ENCODE measurements at places on chromosomes 16 and 17.

GRCh38 chr16:3097266-3097665 lies 1.8 kb downstream of the ZSCAN10 start:
- no peak for DNase-seq

- DNase-seq: no peak
Observed at GRCh38 chr17:78474614-78475146, 96.2 kb downstream of the PGS1 start.

GRCh38 chr17:17342242-17342945 lies 39.2 kb downstream of the NT5M start:
- no peak for DNase-seq

- DNase-seq: no peak
Observed at GRCh38 chr17:58277802-58278595, 2.7 kb downstream of the MPO start.

DNA sequence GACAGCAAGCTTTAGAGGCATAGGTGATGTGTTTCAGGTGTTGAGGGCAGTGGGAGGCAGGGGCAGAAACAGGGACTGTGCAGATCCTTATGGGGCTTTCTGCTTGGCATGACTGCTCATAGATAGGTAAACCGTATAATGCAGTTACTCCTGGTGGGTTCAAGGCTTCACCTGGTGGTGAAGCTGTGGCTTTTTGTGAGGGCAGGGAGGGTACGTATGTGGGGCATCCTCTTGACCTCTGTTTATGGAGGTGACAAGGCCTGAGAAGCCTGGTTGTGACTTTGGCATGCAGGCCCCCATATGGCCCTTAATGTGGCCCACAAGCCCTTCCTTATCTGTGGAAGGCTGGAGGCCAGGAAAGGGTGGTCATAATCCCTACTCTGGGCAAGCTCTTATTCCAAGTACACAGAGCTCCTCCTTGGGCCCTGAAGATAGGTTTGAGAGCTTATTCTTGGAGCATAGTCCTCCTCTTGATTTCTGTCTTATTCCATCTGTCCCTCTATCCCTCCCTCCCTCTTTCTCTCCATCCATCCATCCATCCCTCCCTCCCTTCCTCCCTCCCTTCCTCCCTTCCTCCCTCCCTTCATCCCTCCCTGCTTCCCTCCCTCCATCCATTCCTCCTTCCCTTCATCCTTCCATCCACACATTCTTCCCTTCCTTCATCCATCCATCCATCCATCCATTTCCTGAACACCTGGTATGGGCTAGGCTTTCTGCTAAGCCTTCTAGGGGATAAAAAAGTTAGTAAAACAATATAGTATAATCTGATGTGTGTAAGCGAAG lies 1.3 kb upstream of the CCL16 start:
- no peak for DNase-seq

GRCh38 chr17:49830605-49831004 lies 17.3 kb downstream of the TAC4 start:
- no peak for DNase-seq

DNA sequence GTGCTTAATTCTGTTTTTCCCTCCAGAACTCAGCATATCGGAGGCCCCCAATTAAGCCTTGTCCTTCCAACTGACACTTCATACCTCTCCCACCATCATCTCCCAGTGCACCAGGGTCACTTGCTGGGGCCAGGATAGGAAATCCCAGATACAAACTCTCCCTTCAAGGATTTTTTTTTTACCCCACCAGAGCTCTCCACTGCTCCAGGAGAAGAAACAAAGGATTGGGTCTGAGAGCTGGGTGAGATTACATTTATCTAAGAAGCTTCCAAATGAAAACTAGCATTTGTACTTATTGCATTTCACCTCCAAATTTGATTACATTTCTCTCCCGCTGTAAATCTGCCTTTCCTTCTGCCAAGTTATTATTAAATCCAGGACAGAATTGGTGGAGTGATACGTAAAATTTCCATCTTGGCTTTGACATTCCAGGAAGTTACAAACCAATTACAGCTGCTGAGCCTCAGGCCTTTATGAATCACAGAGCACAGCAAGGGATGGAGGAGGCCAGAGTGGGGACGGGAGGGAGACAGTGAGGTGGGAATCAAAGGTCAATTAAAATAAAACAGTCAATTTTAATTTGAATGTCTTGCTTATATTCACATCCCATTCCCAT lies 123.5 kb downstream of the USP31 start:
- no peak for DNase-seq

- no peak for DNase-seq
Observed at GRCh38 chr17:40922239-40922638, 15.2 kb downstream of the KRT23 start.

DNA sequence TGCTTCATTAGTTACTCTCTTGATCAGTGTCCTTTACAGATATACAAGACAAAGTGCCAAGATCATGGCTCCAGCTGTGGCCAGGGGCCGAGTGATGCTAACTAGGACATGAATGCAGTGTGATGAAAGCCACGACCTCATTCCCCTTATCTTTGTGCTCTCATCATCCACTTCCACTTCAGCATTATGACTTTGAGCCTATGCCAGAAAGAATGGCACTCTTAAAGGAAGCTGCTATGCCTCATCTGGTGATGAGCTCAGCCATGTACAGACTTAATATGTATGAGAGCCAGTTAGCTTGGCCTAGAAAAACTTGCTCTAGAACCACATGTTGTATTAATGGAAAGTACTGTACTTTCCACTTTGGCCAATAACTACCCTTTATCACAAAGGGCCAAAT lies 179.1 kb downstream of the TOX3 start:
- no peak for DNase-seq

GRCh38 chr16:88316151-88316550 lies 66.6 kb upstream of the ZNF469 start:
- no peak for DNase-seq

DNA sequence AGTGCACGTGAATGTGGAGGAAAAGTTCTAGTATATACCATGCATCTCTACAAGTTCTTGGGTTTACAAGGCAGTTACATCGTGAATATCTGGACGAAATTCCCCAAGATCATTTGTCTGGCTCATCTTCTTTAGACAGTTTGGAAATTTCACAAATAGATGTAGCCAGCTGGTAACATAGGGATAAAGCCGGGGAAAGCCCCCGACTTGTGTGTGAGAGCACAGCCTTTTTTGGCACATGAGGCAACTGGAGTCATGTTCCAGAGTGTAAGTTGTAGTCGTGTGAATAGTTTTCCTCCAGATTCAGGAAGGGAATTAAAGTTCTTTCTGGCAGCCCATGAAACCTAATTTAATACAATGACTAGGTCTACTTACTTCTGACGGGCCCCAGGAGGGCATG lies 62.3 kb downstream of the MARCHF10 start:
- no peak for DNase-seq

GRCh38 chr16:28935924-28936783 lies 4.4 kb downstream of the CD19 start:
- DNase-seq: peak; percentile 48

DNA sequence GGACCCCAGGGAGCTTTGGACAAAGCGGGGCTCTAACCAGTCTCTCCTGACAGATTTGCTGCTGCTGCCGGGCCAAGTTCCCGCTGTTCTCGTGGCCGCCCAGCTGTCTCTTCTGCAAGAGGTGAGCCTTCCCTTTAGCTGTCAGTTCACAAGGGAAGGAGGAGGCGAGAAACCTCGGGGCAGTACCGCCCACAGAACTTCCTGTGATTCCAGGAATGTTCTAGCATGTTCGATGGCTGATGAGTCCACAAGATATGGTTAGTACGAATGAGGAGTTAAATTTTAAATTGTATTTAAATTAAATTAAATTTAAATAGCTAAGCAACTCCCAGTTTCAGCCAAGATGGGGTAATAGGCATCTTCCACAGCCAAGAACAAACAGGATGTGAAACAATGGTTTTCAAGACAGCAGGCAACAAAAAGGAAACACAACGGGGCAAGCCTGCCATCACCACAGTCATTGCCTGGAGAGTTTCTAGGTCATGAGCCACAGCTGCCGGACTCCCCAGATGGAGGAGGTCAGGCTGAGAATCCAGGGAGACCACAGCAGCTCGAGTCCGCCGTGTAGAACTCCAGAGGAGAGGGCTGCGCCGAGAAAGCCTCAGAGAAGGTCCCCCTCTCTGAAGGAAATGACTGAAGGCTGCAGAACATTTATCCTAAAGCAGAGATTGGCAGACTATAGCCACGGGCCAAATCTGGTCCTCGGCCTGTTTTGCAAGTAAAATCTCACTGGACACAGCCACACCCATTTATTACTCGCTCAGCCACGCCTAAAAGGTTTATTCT lies 9.5 kb upstream of the TCF25 start:
- no peak for DNase-seq

DNA sequence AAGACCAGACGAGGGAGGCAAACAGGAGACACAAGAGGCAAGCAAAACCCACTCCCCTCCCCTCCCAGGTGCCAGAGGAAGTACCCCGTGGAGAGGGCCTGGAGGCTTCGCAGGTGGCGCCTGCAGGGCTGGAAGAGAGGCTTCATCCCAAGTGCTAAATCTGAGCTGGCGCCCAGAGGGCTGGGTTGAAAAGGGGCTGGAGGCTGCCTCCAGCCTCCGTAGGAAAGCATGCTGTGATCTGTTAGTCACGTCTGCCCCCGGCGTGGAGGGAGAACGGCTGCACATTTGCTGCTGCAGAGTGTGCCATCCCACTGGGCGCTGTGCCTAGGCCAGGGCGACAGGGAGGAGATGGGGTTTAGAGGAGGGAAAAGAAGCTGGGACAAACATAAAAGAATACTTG lies 16.9 kb downstream of the RPH3AL start:
- no peak for DNase-seq

- DNase-seq: no peak
Observed at GRCh38 chr16:73997340-73997711, 299.3 kb upstream of the PSMD7 start.

GRCh38 chr17:73582821-73583220 lies 61.4 kb downstream of the SDK2 start:
- no peak for DNase-seq

DNA sequence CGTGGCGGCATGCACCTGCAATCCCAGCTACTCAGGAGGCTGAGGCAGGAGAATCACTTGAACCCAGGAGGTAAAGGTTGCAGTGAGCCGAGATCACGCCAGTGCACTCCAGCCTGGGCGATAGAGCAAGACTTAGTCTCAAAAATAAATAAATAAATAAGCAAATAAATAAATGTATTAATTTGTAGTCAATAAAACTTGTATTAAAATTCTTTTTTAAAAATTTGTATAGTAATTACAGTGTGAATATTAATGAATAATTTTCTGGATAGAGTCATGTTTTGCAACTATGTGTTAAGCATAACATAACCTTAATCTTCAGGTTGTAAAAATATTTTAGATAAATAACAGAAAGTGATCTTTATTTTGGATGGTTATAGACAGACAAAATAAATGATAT lies 27.2 kb upstream of the DUSP14 start:
- no peak for DNase-seq

- DNase-seq: no peak
Observed at GRCh38 chr17:55334285-55334684, 69.5 kb downstream of the HLF start.
